Putamen (tissue), 1 donor: ENCODE measurements at places on chromosomes 7 and 10.
A peak's percentile ranks its signal among the peaks of the same experiment; 100 is the strongest.

GRCh38 chr7:3861941-3862340, 560.9 kb downstream of the SDK1 start:
- DNase-seq = no peak

DNA sequence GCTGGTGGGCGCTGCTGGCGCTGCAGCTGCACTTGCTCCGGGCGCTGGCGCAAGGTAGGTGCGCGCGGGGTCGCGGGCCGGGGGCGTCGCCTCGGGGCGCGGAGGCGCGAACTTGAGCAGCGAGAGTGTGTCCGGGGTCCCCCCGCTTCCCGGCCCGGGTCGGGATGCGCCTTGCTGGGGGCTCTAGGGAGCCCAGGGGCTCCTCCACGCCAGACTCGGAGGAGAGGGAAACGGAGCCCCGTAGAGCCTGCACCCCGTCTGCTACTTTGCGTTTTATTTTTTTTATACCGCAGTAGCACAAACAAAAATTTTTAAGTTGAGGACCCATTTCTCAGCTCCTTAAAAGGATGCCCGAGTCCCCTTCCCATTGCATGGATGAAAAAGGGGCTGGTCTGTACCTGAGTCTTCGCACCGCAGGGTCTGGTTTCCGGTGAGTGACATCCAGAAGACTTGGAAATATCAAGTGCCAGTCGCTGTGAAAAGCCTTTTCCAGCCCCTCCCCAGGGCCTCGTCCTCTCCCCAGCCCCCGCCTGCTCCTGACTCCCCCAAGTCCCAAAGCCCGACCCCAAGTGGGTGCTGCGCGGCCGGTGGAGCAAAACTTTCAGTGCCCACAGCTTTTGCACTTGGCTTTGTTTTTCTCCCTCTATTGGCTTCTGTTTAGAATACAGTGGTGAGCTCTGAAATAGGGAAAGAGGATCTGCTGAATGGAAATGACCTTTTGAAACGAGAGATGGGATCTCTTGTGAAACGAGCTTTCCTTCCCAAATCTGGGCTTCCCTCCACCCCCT, 973 bp downstream of the SDK1 start:
- peak; percentile 17 for DNase-seq

DNA sequence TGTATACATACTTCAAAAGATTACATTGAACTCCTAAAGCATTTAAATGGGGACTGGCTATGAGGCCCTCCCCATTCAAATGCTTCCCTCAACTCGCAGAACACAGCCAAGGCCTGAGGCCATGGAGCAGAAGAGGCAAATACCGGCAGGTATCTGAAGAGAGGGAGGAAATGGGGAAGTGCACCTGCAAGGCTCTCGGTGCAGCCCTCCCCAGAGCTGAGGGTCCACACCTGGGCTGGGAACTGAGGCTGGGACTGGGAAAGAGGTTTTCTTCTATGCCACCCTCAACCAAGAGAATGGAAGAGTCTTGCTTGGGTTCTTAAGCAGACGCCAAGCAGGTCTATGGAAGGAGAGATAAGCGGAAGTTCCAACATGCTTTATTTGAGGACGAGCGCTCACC, 13.0 kb upstream of the CYREN start:
- DNase-seq = no peak

- DNase-seq = no peak
These were observed 27.8 kb downstream of the ATAD1 start for GRCh38 chr10:87790185-87790584.

DNA sequence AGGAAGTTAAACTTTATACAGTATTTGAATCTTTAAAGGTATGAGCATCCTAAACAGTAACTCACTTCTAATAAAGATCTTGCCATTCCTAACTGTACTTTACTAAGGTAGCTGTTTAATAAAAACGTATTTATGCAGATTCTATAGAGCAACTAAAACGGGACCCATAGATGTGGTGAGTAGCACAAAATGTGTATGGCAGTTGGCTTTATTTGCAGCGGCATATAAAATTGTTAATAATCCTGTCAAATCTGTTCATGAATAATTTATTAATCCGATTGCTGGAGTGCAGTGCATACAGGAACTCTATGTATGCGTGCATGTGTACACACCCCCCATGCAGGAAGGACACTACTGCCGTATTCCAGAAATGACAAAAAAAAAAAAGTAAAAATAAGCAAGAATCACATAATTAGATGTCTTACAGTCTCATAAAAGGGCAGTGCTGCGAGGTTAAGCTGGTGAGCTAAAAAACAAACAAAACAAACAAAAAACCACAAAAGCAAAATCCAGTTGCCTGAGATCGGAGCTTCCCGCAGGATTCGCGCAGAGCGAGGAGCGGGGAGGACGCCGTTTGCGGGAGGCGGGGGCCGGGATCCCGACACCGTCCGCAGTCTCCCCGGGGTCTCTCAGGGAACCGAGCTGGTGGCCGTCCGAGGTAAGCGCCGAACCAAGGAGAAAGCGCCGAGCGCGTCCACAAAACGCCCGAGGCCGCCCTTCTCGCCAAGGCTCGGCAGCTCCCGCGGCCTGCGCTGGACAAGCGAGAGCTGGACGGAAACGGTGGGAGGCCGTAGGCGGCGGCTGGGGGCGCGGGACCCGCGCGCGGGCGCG, 518 bp upstream of the COMMD3 start:
- no peak for DNase-seq

GRCh38 chr10:30747633-30748032, 118.1 kb upstream of the LYZL2 start:
- no peak for DNase-seq

GRCh38 chr7:76357475-76358010, 1.2 kb downstream of the YWHAG start:
- DNase-seq = no peak

GRCh38 chr7:5383314-5384098, 40.1 kb downstream of the TNRC18 start:
- DNase-seq = no peak

GRCh38 chr7:35555934-35556333, 139.0 kb downstream of the HERPUD2 start:
- DNase-seq = no peak

GRCh38 chr7:134593530-134594392, 44.9 kb downstream of the AKR1B15 start:
- DNase-seq = peak; percentile 96

DNA sequence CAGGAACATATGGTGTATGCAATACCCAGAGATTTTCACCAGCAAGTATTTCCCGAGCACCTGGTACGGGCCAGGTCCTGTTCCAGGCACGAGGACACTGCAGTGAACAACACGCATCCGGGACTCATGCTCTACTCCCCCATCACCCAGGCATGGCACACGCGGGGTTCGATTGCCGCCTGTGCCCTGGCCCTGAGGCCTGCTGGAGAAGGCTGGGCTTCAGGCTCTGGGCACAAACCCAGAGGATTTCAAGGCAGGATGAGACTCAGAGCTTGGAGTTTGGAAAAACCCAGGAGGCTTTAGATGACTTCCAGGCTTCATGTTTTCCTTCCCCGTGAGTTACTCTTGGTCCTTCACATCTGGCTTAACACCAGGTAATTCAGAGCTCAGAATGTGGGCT, 143.5 kb downstream of the NEURL1 start:
- no peak for DNase-seq

GRCh38 chr7:68619526-68619925, 978.7 kb upstream of the AUTS2 start:
- DNase-seq = no peak

DNA sequence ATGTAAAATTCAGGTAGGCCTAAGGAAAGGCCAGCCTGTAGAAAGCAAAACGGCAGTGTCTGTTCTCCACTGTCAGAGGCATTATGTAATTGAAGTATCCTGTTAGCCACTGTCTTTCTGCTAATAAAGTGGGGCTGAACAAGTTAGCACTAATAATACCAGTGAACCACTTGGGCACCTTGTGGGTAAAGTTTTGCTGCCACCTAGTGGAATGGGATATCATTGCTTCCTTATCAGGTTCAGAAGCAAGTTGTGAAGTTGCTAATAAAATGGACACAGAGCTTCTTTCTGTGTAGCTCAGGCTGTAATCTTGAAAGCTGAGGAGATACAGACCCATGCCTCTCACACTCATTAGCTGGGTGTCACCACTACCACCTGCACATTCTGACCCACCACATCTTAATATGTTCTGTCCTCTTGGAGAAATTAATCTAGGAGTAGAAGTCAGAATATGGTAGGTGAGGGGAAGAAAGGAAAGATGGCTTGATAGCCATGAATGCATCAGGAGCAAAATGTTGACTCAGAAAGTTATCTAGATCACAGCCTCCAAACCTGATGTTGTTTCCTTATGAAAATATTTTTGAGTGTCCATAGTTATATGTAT, 175.1 kb downstream of the SEPTIN7 start:
- DNase-seq = peak; percentile 69

DNA sequence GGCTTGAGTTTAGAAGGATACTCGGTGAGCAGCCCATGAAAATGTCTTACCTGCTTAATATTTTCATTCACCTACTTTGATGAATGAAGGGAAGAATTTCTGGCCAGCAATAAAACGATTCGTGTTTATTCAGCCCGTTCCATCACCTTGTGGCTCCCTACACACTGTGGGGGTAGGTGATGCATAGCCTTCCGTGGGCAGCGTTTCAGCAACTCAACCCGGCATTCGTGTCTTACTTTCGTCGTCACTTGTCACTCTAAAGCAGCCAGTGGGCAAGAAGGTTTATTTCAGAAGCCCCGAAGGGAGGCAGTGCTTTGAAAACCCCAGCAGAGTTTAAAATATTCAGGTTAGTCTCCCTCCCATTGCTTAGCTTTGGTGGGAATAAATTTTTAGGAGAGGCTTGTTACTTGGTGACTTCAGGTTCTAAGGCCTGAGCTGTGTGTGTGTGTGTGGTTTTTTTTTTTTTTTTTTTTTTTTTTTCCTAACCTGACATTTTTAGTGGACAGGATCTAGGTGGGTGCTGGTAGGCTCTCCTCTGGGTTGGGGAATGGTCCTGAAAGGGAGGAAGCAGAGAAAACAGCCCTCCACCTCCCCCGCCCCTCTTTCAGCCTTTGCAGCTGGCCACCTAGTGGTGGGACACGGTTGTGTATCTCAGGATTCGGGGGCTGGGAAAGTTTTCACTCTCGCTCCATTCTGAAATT, 1.8 kb downstream of the GRK5 start:
- peak; percentile 51 for DNase-seq

GRCh38 chr10:133335246-133336117, 1.2 kb downstream of the CALY start:
- DNase-seq = peak; percentile 76

- no peak for DNase-seq
These were observed 182.8 kb downstream of the ARL4A start for GRCh38 chr7:12870219-12870618.

- DNase-seq = no peak
These were observed 151.5 kb upstream of the SHH start for GRCh38 chr7:155963771-155964195.

DNA sequence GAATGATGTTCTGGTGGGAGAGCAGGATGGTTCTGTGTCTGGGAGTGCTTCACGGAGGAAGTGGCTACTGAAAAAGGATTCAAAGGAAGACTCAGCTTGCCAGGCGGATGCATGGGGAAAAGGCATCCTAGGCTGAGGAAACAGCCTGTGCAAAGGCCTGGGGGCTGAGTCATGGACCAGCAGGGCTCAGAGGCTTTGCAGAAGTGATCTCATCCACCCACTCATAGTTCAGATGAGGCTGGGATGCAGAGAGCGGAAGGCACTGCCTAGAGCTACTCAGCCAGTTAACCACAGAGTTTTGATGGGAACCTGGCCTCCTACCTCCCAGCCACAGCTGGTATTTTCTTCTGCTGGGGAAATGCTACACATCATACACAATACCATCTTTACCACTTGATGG, 15.8 kb upstream of the ADAMTS14 start:
- DNase-seq = no peak

GRCh38 chr10:15515202-15515601, 144.1 kb upstream of the FAM171A1 start:
- DNase-seq = peak; percentile 31

GRCh38 chr7:104984585-104985258, 29.3 kb upstream of the KMT2E start:
- DNase-seq = no peak

DNA sequence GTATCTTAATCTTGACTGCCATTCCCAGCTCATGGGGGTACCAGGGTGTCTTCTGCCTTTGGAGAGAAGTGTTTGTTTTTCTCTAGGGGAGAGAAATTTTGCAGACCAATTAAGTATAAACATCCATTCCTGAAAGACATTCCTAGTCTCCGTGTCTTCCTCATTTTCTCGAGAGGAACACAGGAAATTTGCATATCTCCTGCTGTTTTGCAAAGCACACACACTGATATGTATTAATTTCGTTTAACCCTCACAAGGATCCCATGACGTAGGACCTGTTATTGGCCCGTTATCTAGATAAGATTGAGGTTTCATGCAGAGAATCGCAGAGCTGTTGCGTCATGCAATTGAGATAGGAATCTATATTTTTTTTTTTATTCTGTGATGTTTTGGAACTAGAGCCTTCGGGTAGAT, 944 bp downstream of the RHBDD2 start:
- no peak for DNase-seq

DNA sequence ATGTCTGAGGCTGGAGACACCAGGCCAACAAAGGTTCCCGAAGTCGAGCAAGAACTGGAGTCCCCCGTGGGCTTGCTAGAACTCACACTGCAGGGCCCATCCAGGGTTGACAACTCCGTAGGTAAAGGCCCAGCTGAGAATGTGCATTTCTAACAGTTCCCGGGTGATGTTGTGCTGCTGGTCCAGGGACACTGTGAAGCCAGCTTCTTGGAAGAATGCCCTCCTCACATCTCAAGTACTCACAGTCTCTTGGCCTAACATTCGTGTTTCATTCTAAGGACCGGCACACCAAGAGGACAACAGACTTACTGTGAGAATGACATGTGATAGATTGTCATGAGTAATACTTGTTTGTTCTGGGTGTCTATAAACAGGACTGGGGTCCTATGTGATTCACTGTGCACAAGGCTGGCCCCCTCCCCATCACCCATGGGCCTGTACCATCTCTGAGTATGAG, 682.3 kb upstream of the IGFBP3 start:
- DNase-seq = no peak

- no peak for DNase-seq
These were observed 123.6 kb upstream of the PPP2R2D start for GRCh38 chr10:131777162-131777561.

GRCh38 chr10:124436191-124436638, 13.6 kb downstream of the NKX1-2 start:
- no peak for DNase-seq
